ENCODE measurements at places on chromosomes 1 and 21. TPM values are rescaled to one million over a fixed set of nuclear protein-coding genes. Genes with fewer than 3 reads are reported as not detected.
A peak's percentile ranks its signal among the peaks of the same experiment; 100 is the strongest.

GRCh38 chr1:182215764-182216163 lies 154.3 kb upstream of the ZNF648 start:
- no peak for DNase-seq

GRCh38 chr1:219790834-219791615 lies 137.3 kb downstream of the SLC30A10 start:
- no peak for DNase-seq

DNA sequence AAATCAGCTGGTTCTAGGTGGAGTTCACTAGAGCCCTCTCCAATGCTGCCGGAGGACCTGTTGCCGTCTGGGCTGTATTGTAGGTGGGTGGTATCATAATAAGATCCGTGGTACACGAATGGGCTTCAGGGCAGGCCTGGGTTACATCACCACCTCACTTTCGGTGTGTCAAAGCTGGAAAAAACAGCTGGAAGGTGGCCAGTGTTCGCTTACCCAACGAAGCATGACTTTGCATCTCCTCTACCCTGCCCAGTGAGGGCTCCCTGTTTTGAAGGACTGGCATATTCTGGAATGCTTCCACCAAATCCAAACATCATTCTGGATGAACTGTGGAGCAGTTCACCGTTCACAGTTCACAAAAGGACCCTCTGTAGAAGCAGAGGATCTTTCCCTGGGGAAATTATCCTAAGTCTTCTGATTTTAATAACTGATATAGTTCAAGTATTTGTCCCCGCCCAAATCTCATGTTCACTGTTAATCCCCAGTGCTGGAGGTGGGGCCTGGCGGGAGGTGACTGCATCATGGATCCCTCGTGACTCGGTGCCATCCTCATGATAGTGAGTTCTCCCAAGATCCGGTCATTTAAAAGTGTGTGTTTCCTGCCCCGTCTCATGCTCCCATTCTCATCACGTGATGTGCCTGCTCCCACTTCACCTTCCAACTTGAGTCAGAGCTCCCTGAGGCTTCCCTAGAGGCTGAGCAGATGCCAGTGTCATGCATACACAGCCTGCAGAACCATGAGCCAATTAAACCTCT lies 429.0 kb downstream of the KIF26B start:
- no peak for DNase-seq

DNA sequence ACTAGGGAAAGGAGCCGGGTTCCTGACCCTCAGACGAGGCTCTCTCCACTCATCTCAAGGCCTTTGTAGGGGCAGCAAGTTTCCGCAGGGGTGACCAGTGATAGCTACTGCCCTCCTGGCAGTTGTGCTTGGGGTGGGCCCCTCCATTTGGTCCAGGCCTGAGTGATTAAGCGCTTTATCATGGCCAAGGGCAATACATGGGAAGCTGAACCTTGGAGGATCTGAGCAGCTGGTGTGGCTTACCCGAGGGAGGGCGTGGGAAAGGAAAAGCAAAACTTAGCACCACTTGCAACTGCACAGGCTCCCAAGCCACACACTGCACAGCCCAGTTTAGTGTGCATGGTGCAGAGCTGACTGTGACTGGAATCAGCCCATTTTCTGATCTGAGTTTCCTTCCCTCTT lies 47.8 kb downstream of the GADD45A start:
- no peak for DNase-seq

DNA sequence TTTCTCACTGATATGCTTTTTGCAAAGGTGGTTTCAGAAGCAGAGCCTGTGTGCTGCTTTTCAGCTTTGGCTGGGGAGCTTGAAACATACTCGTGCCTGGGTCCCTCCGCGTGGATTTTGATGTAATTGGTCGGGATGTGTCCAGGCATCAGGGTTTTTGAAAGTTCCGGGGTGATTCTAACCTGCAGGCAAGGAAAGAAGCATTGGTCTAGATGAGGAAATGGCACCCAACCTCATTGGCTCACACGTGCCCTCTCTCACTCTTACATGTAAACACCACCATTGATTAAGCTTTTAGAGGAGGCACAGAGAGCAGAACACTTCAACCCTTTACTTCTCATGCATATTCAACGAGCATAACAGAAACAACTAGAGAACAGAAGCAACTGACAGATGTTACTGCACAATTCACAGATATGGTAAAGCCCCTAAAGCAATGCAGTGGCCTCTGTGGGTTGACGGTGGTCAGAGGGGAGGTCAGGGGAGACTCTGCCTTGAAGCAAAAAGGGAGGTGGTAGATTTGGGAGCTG lies 112.1 kb downstream of the TLR5 start:
- no peak for DNase-seq

GRCh38 chr1:11984121-11984520 lies 3.9 kb downstream of the MFN2 start:
- no peak for DNase-seq

GRCh38 chr21:15152591-15152990 lies 87.8 kb upstream of the NRIP1 start:
- no peak for DNase-seq

DNA sequence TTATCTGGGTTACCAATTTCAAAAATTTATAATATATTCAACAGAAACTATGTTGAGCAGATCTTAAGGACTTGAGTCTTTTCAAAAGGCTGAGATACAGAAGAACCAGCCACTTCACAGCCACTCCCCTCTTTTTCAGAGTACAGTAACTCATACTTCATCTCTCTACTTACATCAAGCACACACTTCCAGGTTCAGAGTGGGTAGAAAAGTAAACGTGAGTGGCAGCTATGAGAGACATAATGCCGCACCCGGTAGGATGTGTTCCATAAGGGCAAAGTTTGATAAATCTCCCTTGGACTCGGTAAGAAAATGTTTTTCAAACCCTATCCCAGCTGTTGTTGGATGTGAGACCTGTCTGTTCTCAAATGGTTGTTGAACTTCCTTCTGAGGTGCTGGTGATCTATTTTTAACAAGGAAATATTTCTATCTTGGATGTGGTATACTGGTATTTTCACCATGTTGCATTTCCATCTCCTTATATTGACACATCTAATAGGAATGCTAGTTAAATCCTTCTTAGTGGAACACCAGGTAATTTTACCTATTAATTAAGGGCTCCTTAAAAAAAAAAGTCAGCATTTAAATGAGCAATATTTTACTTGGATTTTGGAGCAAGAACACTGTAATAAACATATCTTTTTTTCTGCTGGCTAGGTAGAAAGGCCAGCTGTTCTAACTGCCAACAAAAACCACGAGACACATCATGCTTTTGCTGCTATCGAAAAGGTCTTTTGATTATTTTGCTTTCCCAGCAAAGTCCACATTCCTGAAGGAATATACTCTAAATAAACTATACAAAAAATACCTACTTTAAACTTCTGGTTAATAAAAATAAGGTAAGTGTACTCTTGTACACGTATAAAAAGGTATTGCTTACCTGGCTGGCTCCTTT lies 28.2 kb downstream of the CNN3 start:
- no peak for DNase-seq

- no peak for DNase-seq
Observed at GRCh38 chr1:28058971-28059878, 29.2 kb downstream of the EYA3 start.

DNA sequence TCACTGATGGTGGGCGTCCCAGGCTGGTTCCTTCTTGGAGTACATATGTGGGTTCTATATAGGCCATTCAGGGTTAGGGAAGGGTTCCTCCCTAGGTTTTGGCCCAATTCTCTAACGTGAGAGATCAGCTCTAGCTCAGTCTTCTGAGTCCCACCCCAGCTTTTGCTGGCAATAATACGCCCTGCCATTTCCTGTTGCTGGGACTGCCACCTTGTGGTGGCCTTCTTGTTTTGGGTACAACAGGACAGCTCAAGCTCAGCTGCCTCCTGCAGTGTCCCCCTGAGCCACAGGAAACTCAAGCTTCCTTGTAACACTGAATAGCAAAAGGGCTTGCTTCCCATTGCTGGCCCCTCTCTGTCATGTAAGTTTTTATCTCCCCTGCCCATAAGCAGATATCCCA lies 77.8 kb downstream of the BACH1 start:
- DNase-seq: no peak

GRCh38 chr1:228776449-228776848 lies 41.2 kb downstream of the RHOU start:
- DNase-seq: no peak

DNA sequence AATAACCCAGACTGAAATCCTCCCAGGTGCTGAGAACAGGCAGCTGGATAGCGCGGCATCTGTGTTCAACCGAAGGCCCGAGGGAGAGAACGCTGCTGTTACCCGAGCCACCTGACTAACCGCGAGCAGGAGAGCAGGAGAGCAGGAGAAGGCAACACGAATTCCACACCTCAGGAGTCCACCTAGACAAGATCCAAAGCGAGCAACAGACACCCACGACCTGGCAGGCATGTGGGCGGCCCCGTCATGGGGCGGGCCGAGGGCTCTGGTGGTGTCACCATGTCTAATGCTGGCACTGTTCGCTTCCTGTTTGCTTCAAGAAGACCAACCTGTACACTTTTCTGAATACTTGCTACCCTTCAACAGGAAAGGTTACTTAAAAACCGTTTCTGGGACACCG lies 20.9 kb upstream of the SPATC1L start:
- DNase-seq: no peak

- DNase-seq: no peak
Observed at GRCh38 chr1:172456344-172456769, 12.5 kb upstream of the PIGC start.

GRCh38 chr21:27045281-27045985 lies 78.5 kb upstream of the ADAMTS5 start:
- DNase-seq: no peak

DNA sequence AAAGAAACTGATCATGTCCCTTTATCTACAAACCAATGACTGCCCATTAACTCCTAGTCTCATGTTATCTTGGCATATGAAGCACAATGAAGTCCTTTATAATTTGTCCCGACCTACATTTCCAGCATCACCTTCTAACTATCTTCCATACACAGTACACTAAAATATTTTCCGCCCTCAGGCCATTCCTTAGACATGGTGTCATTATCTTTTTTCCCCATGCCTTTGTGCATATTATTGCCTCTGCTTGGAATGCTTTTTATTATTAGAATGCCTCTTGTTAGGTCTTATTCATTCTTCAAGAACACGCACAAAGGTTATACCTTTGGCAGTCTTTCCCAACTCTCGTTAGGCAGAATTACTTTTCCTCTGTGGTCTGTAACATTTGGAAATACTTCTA lies 39.6 kb downstream of the ATG4C start:
- DNase-seq: no peak

- DNase-seq: no peak
Observed at GRCh38 chr1:21913763-21914162, 23.3 kb downstream of the HSPG2 start.

DNA sequence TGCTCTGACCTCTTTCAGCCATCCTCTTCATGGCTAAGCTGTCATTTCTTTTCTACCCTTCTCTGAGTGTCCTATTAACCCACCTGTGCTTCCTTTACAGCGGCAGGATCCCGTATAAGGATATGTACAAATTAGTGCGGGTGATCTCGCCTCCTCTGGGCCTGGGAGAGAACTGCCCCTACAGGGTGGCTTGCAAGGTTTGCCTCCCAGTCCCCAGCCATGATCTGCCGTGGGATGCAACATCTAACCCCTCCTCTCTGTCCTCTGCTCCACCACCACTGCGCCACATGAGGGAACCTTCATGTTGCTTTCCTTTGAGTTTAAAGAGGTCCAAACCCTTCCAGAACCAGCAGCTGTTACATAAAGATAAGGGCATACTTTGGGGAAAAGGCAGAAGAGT lies 282.2 kb downstream of the ZNF648 start:
- DNase-seq: no peak

DNA sequence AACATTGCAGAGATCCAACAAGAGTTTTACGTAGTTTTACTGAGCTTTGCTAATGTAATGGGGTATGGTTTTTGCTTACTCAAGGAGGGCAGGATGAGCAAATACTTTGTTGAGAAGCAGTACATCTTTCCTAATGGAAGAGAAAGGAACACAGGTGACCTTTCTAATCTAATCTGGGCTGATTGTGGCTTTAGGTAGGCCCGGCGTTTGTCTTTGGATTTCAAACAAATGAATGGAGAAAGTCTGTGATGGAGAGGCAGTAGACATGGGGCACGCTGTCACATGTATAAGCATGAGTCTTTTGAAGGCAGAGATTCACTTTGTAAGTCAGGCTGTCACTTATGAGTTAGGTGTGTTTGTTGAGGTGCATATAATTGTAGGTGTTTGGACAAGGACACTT lies 1.7 kb downstream of the PLEKHM2 start:
- no peak for DNase-seq

DNA sequence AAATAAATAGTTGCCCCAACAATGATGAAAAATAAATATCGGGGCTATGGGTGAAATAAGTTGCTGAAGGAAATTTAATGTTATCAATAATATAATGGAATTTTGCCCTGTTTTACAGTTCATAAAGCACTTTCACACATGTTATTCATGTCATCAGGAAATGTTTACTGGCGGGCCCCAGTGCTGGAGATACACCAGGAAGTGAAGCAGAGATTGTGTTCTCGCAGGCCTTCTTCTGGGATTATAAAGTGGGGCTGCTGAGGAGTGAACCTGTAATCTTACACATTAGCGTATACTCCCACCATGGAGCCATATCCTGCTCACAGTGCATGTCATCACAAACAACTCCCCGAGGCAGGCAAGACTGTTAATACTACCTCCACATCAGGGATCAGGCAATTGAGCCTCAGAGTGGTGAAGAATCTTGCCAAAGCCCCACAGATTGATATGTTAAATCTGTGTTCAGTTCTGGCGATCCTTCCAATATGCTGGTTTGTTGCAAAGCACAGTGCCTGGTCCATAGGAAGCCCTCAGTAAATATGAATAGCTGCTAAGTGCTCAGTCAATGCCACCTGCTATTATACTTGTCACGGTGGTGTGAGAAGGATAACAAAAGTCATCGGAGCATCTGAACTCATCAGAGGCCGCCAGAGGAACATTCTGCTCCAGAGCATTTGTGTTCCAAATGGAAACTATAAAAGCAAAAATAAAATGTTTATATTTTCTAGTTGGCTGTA lies 104.4 kb upstream of the UBE2U start:
- no peak for DNase-seq

- DNase-seq: no peak
Observed at GRCh38 chr1:44273560-44274350, 60.5 kb downstream of the DMAP1 start.

DNA sequence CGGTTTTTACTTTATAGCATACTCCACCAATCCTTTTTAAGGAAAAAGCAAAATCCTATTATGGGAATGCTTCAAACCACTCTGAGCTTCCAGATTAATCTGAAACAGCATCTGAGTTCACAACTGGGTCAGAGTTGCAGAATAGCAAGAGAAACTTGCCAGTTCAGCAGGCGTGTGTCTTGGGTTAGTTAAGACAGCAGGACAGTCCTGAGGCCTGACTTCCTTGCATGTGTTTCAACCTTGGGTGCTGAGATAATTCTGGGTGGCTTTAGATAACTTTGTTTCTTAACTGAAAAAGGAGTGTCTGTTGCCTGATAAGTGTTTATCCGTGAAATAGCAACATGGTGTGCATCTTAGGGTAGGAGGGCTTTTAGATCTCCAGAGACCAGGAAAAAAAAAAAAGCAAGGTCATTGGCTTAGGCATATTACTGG lies 169.2 kb downstream of the DHRS3 start:
- DNase-seq: peak; percentile 66

- no peak for DNase-seq
Observed at GRCh38 chr1:67759692-67760029, 73.6 kb downstream of the GNG12 start.

- DNase-seq: no peak
Observed at GRCh38 chr1:28507247-28507645, 1.4 kb downstream of the RCC1 start.

- DNase-seq: no peak
Observed at GRCh38 chr1:162111572-162111971, 42.1 kb downstream of the NOS1AP start.

Gene SETSIP
- total RNA-seq: not detected

Gene UMODL1
- total RNA-seq: not detected

Gene SPRR4
- not detected for total RNA-seq

Gene LCE1D
- total RNA-seq: not detected

Gene BCL2L15
- total RNA-seq: 0.44 TPM

Gene SH2D1B
- total RNA-seq: not detected

Gene PLK3
- total RNA-seq: 29.0 TPM

Gene KDF1
- total RNA-seq: 22.2 TPM
